Right cardiac atrium (tissue), 5 donors: ENCODE measurements at places on chromosomes 2 and 18. TPM values are rescaled to one million over a fixed set of nuclear protein-coding genes. Genes with fewer than 3 reads are reported as not detected.

The KCMF1 gene
- polyA plus RNA-seq = 28.2 TPM

The TRIM43 gene
- polyA plus RNA-seq = not detected

The GPR155 gene
- 4.3 TPM for polyA plus RNA-seq

The KCNS3 gene
- 1.3 TPM for polyA plus RNA-seq

The RSAD2 gene
- polyA plus RNA-seq = 3.0 TPM

DNA sequence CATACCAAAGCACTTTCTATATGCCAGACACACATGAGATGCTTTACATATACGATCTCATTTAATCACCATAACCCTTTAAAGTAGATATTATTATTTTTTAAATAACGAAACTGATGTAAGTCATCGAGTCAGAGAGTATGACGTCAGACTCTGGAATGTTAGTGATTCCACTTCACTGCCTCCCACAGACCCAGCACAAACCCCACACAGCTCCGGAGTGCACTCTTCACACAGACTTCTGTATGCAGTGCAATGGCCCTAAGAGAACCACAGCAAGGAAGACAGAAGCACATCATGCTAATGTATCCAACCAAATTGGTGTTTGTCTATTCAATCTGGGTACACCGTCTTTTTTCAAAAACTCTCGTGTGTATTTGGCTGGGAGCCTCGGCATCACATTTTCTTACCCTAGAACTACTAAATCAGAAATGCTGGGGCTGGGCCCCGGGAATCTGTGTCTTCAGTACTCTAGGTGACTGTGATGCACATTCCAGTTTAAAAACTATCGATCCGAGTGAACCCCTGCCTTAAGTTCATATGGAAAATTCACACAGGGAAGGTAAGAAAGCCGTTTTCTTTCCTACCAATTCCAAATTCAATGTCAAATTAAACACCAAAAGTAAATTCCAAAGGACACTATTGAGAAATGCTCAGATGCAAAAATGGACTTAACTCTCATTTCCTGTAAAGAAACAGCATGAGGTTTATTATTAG is 117.7 kb upstream of the ACVR1C start:
- DNase-seq = no peak

DNA sequence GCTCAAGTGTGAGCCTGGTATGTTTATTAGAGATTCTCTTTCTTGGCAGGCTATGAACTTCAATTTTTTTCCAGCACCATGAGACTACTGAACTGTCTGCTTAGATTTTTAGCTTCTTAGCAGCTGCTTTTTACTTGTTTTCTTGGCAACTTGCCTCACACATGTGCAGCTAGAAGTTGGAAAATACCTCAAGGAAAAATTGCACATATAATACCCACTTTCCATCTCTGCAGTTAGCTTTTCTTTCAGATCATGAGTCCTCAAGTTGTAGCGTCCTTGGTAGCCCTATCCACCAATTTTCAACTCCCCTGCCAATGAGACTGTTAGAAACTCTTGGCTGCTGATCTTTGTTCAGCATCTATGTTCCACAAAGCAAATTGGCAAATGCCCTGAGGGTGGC is 302.1 kb downstream of the HRH4 start:
- DNase-seq = no peak
